ENCODE measurements at places on chromosomes 6 and 20. TPM values are rescaled to one million over a fixed set of nuclear protein-coding genes. Genes with fewer than 3 reads are reported as not detected.

Gene FKBP5
- total RNA-seq: 1.7 TPM

Gene COL9A3
- 1.1 TPM for total RNA-seq

Gene SLC25A27
- 5.7 TPM for total RNA-seq

Gene C6orf58
- not detected for total RNA-seq

Gene POU3F2
- under 0.01 TPM for total RNA-seq

Gene UST
- 15.1 TPM for total RNA-seq

Gene NT5DC1
- 8.5 TPM for total RNA-seq

Gene CRISP2
- total RNA-seq: not detected

Gene NOL7
- 48.5 TPM for total RNA-seq

Gene RGS17
- 15.1 TPM for total RNA-seq

Gene CLPSL1
- total RNA-seq: not detected

Gene NMBR
- not detected for total RNA-seq

Gene FYN
- total RNA-seq: 82.1 TPM

Gene NR2E1
- not detected for total RNA-seq

Gene GRM1
- total RNA-seq: 0.17 TPM

All from bronchial smooth muscle cell (primary cell).